ENCODE measurements at places on chromosomes 7 and 10.

DNA sequence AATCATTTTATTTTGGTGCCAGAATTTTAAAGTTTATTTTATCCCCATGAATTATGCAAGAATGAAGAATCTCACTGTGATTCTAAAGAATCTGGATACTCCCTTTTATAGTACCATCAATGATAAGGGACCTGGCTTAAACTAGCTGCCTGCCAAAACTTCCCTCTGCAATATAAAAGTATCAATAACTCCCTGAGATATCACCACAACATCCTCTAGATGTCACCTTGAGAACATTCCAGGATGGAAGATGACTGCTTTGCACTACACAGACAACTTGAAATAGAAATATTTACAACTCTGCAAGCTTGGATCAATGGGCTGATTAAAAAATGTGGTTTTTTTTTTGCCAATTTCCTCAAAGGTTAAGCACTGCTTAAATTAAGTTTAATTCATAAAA, 142.1 kb downstream of the SLC25A13 start:
- DNase-seq, result no peak

DNA sequence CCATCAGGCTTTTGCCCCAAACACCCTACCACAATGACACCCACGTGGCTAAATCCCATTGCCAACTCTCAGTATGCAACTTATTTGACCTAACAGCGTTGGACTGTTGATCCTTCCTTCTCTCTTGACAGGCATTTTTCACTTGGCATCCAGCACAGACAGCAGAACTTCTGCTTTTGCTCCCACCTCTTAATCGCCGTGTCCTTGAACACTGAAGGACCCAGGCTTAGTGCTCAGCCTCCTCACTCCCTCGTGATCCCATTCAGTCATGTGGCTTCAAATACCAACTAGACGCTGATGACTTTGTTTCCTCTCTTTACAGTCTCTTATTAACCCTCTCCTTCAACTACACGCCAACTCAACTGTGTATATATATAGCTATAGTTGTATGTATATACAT, 25.0 kb downstream of the ZFAND2A start:
- no peak for DNase-seq

DNA sequence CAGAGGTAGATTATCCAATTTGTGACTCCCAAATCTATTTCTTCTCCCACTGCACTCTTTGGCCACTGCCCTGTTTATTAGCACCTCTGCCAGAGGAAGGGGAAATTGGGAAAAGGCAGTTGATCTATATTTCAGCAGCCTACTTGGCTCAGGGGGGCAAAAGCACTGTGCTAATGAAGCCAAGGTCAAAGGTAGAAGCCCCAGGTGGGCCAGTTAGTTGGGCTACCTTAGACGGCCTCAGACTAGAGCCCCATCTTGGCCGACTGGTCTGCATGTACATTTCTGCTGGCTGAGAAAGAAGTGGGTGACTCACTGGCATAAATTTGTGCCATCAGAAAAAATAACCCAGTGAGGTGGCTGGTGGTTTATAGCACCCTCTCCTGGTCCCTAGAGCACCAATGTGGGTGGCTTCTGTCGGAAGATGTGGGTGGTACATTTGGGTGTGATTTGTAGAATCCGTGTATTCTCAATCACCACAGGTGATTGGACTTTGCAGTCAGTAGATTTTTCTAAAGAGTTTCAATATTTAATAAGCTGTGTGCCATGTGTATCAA, 293.3 kb upstream of the MKI67 start:
- no peak for DNase-seq

DNA sequence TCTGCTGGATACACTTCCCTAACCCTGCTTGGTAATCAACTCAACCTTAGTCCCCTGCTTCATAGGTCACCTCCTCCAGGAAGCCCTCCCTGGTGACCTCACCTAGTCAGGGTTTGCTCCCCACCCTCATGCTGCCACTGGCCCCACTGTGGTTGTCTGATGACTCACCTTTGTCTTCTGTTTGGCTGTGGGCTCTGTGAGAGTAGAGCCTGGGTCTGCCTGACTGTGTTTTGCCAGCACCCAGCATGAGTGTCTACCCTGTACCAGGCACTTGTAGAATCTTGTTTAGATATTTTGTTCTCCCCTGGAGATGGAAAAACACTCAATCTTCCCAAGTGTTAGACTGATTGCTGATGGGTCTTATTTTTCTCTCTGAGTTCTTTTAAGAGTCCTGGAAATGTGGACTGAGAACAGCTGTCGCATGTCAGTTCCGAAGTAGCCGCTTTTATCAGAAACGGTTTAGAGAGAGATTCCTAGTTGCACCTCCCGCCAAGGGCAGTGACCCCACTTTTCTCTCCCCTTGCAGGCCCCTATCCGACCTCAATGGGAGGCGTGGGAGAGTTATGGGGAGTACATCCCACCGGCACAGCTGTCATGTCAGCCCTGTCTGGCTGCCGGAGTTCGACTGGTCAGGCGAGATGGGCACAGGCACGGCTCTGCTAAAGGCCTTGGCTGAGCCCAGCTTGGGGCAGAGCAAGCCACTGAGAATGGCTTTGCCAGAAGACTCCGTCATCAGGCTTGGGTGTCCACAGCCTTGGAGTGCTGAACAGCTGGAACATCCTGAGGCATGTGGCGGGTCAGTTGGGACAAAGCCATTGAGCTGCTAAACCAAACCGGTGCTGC, 134.3 kb downstream of the GRK5 start:
- no peak for DNase-seq

DNA sequence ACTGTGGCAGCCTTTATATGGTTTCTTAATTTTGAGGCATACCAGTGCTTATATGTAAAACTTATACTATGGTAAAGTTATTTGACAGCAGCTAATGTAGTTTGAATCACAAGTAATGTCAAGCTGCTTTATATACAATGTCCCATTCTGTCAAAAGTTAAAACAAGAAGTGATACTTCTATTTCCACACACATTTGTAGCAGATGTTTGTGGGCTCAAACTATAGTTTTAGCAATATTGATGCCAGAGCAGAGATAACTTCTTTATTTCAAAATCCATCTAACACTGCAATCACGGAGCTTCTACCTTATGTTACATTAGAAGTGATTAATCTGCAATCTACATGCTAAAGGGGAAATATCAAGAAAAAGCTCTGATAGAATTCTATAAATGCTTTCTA, 149.6 kb downstream of the ADK start:
- no peak for DNase-seq

Measured in stromal cell of bone marrow (primary cell).